ENCODE measurements at places on chromosomes 3 and 15. TPM values are rescaled to one million over a fixed set of nuclear protein-coding genes. Genes with fewer than 3 reads are reported as not detected.

FANCD2OS gene
- polyA plus RNA-seq, result 0.81 TPM

SNTN gene
- polyA plus RNA-seq, result not detected

GOLGA6L25 gene
- polyA plus RNA-seq, result not detected

PLCH1 gene
- 13.6 TPM for polyA plus RNA-seq

ANKDD1A gene
- 8.8 TPM for polyA plus RNA-seq

SMCO1 gene
- not detected for polyA plus RNA-seq

DHX36 gene
- polyA plus RNA-seq, result 98.7 TPM

OCA2 gene
- 9.0 TPM for polyA plus RNA-seq
